ENCODE measurements at places on chromosomes 12 and 14. TPM values are rescaled to one million over a fixed set of nuclear protein-coding genes. Genes with fewer than 3 reads are reported as not detected.

- H3K4me1 ChIP-seq, result peaks cover 25% of the 10 kb centered on the region
- H3K36me3 ChIP-seq, result no peaks in the 10 kb centered on the region
- H3K27me3 ChIP-seq, result no peaks in the 10 kb centered on the region
- no peak overlapping the region for H3K4me3 ChIP-seq
Measured at GRCh38 chr12:14367040-14367661, 1.7 kb downstream of the ATF7IP start.

- no peaks in the 10 kb centered on the region for H3K27me3 ChIP-seq
- no peak overlapping the region for H3K27ac ChIP-seq
- no peak overlapping the region for H3K4me3 ChIP-seq
- no peaks in the 10 kb centered on the region for H3K36me3 ChIP-seq
Measured at GRCh38 chr14:82776958-82777357, 1243.3 kb upstream of the SEL1L start.

FOXN4 gene
- 0.52 TPM for total RNA-seq

DNA sequence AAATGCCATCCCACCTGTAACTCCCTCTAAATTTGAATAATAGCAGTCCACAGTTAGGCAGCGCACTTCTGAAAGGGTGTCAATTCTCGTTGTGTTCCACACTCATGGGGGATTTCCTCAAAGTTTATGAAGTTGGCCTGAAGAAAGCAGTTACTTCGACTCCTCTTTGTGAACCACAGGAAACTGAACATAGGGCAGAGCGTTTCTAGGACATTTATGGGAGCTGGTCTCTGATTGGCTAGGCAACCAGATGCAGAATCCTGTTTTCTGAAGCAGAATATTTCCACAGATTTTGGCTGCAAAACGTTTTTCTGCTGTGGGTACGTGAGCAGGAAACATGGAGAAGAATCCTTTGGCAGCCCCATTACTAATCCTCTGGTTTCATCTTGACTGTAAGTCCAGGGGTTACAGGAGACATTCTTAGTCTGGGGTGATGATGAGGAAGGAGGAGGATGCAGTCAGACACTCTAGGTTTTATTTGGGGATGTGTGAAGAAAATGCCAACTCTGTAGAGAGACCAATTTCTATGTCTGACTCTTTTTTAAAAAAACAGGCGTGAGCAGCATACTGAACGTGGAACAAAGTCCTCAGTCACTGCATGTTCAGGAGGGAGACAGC is 431.5 kb upstream of the OR4E1 start:
- H3K4me1 ChIP-seq, result no peaks in the 10 kb centered on the region
- H3K27ac ChIP-seq, result no peak overlapping the region
- no peak for DNase-seq
- peaks cover 26% of the 10 kb centered on the region for H3K27me3 ChIP-seq
- no peaks in the 10 kb centered on the region for H3K36me3 ChIP-seq
- H3K4me3 ChIP-seq, result no peak overlapping the region

- no peaks in the 10 kb centered on the region for H3K4me1 ChIP-seq
- H3K4me3 ChIP-seq, result no peak overlapping the region
- H3K27me3 ChIP-seq, result no peaks in the 10 kb centered on the region
- H3K36me3 ChIP-seq, result 0 out of 2 replicates have a peak, but pooled peaks cover 5% of the 10 kb centered on the region
- no peak overlapping the region for H3K27ac ChIP-seq
Measured at GRCh38 chr12:45745861-45746277, 16.4 kb downstream of the ARID2 start.

DNA sequence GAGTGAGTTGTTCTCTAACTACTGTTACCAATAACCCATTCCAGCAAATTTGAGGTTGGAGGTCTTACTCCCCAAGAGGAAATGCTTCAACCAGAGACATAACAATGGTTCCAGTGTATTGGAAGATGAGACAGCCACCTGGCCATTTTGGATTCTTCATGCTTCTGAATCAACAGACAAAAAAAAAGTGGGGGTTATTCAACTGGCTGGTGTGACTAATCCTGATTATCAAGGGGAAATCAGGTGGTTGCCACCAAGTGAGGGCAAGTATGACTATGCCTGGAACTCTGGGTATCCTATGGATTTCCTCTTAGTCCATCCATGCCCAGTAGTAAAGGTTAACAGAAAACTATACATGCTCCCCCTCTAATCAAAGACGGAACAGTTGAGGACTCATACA is 29.9 kb upstream of the ZNF641 start:
- DNase-seq, result no peak
- H3K36me3 ChIP-seq, result no peaks in the 10 kb centered on the region
- no peak overlapping the region for H3K4me3 ChIP-seq
- no peak overlapping the region for H3K27ac ChIP-seq
- H3K4me1 ChIP-seq, result no peaks in the 10 kb centered on the region
- no peaks in the 10 kb centered on the region for H3K27me3 ChIP-seq

DNA sequence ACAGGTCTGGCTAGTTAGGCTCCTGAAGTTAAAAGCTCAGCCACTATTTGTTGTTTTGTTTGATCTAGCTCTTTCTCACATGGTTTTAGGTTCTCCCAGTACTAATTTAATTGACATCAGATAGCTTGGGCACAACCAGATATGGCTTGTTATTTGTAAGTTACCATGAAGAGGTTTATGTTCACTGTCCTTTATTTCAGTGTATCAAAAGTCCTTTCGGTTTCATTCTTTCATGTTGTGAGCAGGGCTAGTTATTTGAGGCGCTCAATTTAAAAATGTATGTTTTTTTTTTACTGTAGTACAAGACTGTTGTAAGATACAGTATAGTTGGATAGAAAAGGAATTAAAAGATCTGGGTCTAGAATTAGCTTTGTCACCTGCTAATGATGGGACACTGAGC is 7.0 kb downstream of the GPX2 start:
- H3K4me3 ChIP-seq, result no peak overlapping the region
- no peak overlapping the region for H3K27ac ChIP-seq
- no peaks in the 10 kb centered on the region for H3K4me1 ChIP-seq
- H3K27me3 ChIP-seq, result no peaks in the 10 kb centered on the region
- peaks cover 19% of the 10 kb centered on the region for H3K36me3 ChIP-seq
- DNase-seq, result no peak

KLRK1 gene
- total RNA-seq, result 2.3 TPM

DENND5B gene
- 19.2 TPM for total RNA-seq
